ENCODE measurements at places on chromosomes 7 and 10.

GRCh38 chr7:98288064-98288823 lies 6.8 kb downstream of the BRI3 start:
- no peak for DNase-seq

DNA sequence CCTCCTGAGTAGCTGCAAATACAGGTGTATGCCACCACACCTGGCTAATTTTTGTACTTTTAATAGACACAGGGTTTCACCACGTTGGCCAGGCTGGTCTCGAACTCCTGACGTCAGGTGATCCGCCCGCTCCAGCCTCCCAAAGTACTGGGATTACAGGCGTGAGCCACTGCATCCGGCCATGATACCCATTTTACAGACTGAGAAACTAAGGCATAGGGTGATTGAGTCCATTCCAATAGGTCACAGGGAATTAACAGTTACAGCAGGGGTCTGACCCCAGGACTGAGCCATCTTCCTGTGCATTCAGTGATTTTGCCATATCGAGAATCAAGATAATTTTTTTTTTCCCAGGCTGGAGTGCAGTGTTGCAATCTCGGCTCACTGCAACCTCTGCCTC lies 12.3 kb upstream of the CTBP2 start:
- no peak for DNase-seq

- no peak for DNase-seq
Measured at GRCh38 chr7:146690987-146691386, 574.4 kb downstream of the CNTNAP2 start.

- DNase-seq = no peak
Measured at GRCh38 chr10:116915340-116915739, 66.0 kb downstream of the ENO4 start.

DNA sequence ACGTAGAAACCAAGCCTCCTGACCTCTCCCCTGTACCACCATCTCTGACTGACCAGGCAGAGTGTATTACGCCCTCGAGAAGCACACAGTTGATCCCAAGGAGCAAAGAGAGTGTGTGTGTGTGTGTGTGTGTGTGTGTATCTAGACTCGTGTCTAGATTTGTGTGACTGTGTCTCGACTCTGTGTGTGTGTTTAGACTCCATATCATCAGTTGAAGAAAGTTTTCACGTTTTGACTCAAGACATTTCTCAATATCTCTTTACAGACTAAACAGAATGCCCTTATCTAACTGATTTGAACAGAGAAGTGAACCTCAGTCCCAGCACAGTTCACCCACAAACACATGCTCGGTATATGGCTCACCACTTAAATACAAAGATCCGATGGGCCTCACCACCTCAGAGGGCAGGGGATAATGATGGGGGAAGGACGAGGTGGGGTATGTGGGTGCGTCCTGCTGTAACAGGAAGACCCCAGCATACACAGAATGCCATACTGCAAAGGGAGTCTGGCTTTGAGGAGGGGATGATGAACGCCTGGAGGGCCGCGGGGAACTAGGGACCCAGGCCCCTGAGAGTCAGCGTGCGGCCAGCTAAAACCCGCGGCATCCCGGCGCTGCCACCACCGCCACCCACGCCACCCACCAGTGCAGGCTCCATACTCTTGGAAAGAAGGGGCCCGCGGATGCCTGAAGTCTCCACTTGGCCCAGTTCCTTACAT lies 780 bp downstream of the ALDH18A1 start:
- no peak for DNase-seq

DNA sequence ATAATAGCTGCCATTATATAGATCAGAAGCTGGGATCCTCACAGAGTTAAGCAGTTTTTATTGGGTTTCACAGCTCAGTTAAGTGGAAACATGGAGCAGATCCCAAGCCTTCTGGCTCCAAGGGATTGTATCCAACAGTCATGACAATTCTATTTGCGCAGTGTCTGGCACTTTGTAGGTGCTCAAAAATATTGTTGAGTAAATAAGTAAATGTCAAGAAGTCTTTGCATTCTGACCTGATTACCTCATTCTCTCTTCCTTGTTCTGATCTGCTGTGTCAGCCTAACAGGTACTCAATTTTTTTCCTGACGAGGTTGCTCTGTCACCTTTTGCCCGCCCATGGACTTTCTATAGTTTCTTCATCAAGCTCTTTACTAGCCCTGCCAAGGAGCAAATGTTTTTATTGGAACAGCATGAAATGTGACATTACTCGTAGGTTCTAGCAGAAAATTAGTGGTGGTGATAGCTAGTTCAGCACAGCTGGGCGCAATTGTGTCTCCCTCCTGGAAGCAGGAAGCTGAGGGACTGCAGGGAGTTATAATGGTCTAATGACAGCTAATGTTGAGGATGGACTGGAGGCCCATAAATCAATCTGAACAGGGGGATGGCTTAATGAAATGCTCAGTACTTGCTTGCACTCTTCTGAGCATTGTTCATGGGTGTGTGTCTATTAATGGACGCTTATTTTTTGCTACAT lies 680.2 kb downstream of the CCSER2 start:
- no peak for DNase-seq

DNA sequence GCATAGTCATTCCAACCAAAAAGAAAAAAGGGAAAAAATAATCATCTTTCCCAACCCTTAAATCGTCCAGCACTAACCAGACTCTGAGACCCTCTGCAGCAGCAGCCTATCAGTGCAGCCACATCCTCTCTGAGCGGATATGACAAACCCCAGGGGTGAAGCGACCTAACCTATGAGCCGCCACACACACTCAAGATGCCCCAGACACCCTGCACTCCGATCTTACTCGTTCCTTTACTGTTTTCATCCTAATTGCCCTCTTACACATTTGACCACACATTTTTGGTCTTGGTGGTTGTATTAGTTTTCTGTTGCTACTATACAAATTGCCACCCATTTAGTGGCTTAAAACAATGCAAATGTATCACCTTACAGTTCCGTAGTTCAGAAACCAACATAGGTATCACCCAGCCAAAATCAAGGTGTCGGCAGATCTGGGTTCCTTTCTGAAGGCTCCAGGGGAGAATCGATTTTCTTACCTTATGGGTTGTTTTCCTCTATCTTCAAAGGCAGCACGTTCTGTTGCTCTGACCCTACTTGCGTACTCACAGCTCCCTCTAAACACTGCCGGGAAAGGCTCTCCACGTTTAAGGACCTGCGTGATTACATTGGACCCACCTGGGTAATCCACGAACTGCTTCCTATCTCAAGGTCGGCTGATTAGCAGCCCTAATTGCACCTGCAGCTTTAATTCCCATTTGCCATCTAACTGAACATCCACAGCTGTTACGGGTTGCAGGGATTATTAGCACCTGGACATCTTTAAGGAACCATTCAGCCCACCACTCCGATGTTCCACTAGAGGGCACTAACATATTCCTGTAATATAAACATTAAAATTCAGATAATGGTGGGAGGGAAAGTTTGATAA lies 37.3 kb upstream of the PRSS1 start:
- no peak for DNase-seq

DNA sequence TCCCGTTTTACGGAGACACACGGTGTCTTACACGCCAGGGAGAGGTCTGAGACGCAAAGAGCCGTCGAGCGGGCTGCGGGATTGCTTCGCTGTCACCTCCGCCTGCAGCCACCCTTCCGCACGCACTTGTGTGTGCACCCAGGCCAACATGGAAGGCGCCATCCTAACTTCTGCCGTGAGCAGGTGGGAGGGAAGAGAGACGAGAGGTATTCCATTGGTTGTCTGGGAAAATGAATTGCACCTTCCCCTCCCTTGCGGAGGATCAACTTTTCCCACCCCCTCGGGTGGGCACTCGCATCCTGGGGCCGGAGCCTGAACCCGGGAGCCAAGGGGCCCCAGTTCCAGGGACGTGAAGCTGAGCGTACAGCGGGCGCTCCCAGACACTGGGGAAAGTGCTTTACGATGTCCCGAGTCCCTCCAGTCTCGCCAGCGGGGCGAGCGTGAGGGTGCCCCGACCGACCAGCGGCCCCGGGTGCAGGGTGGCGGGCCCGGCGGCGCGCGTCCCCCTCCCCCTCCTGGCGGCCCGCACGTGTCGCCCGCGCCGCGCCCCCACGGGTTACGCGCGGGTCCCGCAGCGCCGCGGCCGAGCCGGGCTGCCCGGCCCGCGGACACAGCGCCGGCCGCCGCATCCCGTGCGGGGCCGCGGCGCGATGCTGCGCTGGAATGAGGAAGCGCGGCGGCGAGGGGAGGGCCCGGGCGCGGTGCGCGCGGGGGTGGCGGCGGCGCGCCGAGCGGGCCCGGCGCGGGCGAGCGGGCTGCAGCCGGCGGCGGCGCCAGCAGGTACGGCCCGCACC lies 984 bp upstream of the IKZF1 start:
- DNase-seq = no peak

DNA sequence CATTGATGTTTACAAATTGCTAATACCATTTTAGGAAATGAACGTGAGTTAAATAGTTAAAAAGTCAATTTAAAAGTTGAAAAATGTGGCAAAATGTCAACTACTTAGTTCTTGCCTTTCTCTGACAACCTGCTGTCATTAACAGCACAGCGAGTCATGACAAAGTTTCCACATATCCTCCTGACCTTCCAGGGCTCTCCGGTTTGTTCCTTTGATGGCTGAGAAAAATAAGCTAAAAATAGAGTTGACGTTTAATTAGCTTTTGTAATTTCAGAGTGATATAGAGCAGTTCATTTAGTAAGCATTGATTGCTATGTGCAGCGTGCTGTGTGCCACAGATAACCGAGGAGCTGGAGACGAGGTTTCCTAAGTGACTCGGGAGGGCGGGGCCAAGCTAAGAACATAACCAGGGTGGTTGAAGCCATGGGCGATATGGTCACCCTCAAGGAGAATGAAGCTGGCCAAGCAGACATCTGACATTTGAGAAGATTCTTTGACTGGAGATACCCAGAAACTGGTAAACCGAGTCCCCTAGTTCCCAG lies 47.9 kb downstream of the OGDH start:
- no peak for DNase-seq

DNA sequence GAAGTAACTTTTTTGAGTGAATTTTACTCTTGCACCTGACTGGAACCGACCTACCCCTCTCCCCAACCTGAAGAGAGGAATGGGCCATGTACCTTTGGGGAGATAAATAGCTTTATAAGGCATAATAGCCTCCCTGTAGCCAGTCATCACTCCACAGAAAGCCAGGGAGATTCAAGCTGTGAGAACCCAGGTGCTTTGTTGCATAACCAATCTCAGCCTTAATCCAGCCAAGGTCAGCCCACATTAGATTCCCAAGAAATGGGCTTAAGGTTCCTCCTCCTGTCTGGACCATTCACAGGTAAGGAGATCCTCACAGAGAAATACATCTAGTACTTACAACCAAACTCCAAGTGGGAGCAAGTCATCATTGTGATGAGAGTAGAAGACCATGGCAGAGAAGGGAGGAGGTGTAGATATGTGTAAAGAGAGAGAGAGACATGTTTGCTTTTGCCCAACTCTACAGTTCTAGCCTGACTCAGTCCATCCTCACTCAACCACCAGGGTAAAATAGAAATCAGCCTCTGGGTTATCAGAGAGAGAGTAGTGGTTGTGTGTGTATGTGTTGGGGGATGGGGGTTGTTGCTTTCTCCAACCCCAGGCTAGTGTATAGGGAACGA lies 23.6 kb downstream of the SKIDA1 start:
- no peak for DNase-seq

GRCh38 chr10:9012312-9012711 lies 957.8 kb downstream of the GATA3 start:
- no peak for DNase-seq

DNA sequence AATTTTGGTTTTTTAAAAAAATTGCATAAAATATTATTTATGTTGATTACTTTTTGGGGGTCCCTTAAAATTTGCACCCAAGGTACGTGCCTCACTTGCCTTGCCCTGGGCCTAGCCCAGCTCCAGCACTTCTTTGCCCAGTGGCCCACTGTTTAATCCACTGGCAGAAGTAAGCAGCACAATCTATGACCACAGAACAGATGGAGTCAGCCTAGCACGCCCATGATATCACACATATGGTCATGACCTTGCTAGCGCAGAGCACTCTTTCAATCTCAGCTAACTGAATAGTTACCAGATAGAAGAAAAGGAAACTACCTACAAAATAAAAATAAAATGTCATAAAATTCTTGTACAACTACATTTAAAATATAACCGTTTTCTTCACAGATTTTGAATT lies 5.6 kb downstream of the OGA start:
- no peak for DNase-seq

DNA sequence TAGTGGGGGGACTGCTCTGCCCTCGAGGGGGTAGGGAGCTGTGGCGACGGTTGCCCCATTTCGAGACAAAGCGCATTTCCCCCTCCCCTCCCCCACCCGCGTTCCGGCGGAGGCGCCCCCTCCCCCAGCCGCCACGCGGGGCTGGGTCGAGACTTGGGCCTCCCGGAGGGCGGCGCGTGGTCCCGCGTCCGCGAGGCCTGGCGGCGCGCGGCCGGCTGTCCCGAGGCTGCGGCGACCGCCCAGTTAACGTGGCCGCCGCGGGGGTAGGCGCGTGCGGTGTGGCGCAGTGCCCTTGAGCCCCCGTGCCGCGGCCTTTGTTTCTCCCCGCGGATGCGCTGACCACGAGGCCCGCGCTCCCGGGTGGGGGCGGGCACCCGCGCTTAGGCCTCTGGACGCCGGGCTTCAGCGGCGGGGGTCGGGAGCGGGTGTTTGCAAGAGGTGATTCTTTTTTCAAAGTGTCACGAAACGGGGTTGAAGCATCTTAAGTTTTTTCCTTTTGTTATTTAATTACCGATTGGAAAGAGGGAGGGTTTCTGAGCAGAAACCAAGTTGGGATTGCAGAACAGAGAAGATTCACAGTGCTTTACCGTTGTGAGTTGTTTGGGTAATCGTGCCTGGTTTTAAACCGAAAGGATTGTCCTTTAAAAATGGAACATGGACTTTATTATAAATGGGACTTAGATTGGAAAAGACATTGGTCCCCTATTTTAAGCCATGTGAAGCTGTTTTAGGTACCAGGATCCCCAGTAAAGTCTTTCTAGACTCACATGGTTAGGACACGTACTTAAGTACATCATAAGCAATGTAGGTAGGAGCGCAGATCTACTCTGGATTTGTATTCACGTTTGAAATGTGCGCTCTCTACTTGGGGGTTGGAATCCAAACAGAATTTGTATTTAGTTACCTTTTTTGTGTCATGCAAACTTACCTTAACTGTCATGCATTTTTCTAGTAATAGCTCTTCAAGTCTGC lies 760 bp downstream of the CBX3 start:
- DNase-seq = peak; percentile 67

DNA sequence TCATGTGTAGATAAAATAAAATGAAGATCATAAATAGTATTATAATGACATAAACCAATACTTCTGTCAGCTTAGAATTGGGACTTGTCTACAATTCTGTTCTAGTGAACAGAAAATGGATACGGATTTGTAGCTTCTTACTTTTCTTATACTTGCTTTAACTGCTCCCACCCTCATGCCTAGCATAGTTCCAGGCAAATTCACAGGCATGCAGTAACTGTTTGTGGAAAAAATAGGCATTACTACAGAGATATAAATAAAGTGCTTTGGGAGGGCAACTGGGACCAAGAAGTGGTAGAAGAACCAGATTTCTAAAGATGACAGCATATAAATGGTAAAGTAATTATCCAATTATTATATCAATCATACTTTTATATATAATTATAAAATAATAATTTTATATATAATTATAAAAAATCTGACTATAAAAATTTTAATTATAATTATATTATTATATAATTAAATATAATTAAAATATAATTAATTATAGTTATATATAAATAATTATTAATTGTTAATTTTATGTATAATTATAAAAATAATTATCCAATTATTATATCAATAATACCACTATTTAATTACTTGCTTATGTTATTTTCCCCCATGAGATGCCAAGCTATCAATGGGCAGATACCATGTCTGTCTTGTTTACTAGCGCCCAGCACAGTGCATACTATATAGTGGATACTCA lies 144.1 kb downstream of the NOC3L start:
- no peak for DNase-seq

- DNase-seq = no peak
Measured at GRCh38 chr7:105911961-105912575, 35.7 kb upstream of the ATXN7L1 start.

Measured in posterior cingulate gyrus (tissue), 11 donors.